ENCODE measurements at places on chromosomes 7 and 10.

- peak; percentile 21 for DNase-seq
These were observed 18.5 kb upstream of the SERPINE1 start for GRCh38 chr7:101108330-101108857.

- DNase-seq: no peak
These were observed 617.2 kb downstream of the AUTS2 start for GRCh38 chr7:70215491-70215890.

- DNase-seq: peak; percentile 29
These were observed 491 bp upstream of the AKAP9 start for GRCh38 chr7:91940171-91940570.

DNA sequence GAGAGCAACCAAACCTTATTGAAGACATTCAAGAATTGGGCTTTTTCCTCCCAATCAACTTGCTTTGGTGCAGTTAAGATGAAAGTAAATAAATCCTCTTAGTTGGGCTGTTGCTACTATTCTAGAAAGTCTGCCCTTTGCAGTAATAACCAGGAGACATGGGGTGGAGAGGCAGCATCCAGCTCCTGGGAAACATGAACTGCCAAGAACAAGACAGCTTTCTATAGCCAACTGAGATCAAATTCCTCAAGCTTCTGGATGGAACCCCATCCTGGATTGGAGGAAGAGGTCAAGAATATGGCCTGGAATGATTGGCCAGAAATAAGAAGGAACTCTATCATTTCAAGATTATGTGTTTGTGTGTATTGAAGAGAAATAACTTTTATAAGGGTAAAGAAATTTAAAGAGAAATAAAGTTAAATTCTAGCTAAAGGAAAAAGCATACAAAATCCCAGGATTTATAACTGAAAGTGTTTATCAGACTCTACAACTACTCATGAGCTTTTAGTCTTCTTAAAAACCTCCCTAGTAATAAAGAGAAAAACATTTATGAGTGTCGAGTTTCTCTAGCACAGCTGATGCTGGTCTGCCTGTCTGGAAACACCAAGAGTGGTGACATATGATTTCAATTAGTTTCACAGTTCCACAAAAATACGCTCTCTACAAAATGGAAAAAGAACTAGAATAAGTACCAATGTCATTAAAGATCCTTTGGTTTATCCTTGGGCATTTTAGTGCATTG is 70.1 kb upstream of the COL1A2 start:
- DNase-seq: no peak

- no peak for DNase-seq
These were observed 23.5 kb downstream of the OGDH start for GRCh38 chr7:44629829-44630522.

DNA sequence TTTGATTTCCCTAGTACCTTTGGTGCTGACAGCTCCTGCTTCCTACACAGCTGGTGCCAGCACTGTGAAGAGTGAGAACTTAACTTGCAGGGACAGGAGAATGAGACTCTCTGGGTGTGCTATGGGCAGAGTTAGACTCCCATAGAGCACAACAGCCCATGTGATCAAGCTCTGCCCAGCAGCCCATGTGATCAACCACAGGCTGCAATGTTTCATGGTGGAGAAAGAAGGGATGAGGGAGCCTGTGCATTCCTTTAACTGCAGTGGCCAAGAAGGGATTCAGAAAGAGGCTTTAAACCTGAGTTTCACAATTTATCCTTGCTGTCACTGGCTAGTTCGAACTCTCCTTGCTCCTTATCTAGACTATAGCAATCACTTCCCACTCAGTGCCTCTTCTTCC is 10.0 kb upstream of the MEST start:
- no peak for DNase-seq

- peak; percentile 92 for DNase-seq
These were observed 31.8 kb upstream of the OCM2 start for GRCh38 chr7:98021588-98022351.

GRCh38 chr7:20287317-20287716 is 43.4 kb upstream of the ITGB8 start:
- no peak for DNase-seq

DNA sequence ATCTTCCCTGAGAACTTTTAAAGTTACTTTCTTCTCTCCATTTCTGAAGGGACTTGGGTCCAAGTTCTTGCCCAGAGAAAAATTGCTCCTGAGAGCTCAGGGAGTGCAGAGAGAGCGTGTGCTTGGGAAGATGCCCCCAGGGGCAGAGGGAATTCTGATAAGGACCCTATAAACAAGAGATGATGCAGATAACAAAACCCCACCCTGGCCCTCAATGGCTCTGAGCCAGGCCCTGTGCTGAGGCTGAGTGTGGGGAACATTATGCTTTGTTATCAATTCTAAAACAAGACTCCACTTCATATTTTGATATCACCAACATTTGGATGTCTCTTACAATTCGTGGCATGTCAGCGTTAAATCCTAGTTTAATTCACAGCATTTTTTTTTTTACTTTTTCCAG is 34.4 kb upstream of the HABP2 start:
- DNase-seq: no peak

DNA sequence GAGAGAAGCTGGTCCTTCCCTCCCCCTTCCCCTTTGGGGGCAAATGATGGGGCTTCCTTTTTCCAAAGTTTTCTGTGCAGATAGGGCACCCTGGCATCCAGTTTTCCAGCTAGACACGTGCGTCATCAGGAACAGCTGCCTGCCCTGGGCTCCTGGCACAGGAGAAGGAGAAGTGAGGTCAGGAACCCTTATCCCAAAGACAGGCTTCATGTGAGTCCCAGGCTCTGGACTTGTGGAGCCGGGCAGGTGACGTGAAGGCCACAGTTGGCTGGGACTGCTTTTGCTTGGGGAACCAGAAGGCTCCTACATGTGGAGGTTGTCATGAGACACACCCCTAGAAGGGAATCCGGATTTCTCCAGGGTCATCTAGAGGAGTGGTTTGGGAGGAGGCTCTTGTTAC is 66.5 kb downstream of the RBM20 start:
- DNase-seq: no peak

- DNase-seq: no peak
These were observed 17.8 kb downstream of the SCD start for GRCh38 chr10:100364735-100365391.

DNA sequence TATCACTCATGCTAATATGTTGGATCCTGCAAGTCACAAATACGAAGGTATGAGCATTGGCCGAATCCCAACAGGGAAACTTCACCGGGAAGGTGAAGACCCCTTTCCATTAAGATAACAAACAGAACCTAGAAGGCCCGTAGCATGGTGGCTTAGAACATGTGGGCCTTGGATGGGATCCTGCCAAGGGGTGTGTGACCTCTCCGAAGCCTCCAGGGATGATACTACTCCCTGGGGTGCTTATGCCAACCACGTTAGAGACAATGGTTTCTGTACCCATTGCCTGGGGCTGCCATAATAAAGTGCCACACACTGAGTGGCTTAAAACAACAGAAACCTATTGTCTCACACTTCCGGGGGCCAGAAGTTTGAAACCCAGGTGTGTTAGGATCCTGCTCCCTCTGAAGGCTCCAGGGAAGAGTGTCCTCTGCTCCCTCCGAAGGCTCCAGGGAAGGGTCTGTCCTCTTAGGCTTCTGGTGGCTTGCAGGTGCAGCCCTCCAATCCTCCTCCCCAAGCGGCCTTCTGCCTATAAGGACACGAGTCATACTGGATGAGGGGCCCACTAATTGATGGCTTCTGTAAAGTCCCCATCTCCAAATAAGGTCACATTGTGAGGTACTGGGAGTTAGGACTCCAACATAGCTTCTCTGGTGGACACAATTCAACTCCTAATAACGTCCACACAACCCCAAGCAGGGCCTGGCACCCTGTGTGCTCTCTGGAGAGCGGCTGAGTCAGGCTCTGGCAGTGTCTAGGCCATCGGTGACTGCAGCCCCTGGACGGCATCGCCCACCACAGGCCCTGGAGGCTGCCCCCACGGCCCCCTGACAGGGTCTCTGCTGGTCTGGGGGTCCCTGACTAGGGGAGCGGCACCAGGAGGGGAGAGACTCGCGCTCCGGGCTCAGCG is 992 bp upstream of the MGMT start:
- DNase-seq: no peak
